ENCODE measurements at places on chromosomes 11 and 22.

DNA sequence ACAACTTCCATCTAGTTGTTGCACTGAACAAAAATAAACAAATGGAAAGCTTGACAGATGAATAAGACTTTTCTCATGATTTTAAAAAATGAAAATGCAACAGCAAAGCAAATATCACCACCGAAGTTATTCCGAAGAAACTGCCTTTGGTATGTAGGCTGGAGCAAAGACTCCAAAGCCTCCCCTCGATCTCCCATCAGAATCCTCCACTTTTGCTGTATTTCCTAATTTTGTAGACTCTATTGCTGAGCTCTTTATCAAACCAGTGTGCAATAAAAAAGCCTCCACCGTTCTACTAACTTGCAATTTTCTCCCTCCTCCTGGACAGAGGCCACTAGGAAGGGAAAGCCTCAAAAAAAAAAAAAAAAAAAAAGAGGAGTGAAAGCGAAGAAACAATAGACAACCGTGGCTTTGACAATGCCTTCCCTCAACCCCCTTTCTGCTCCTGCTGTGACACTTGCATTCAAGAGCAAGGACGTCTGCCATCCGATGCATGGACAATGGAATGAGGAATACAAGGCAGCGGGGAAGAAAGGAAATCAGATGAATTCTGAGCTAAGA, 190.9 kb upstream of the BLID start:
- no peak for DNase-seq

GRCh38 chr11:83520849-83521248, 234.7 kb upstream of the CCDC90B start:
- no peak for DNase-seq

DNA sequence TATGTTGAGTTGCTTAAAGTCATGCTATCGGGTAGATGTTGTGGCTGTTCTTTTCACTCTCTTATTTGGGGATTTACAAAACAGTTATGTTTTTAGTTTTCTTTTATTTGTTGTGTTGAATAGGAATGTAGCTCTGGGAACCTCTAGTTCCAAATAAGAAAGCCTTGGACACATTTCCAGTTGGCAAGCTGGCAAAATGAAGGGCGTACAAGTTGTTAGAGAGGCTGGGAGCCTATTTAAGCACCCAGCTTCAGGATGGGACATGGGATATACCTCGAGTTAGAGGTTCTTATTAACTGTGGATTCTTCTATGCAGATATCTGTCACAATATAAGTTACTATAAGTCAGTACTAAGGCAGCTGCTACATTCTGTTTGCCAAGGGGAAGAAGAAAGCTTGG, 22.8 kb downstream of the PPARA start:
- no peak for DNase-seq

DNA sequence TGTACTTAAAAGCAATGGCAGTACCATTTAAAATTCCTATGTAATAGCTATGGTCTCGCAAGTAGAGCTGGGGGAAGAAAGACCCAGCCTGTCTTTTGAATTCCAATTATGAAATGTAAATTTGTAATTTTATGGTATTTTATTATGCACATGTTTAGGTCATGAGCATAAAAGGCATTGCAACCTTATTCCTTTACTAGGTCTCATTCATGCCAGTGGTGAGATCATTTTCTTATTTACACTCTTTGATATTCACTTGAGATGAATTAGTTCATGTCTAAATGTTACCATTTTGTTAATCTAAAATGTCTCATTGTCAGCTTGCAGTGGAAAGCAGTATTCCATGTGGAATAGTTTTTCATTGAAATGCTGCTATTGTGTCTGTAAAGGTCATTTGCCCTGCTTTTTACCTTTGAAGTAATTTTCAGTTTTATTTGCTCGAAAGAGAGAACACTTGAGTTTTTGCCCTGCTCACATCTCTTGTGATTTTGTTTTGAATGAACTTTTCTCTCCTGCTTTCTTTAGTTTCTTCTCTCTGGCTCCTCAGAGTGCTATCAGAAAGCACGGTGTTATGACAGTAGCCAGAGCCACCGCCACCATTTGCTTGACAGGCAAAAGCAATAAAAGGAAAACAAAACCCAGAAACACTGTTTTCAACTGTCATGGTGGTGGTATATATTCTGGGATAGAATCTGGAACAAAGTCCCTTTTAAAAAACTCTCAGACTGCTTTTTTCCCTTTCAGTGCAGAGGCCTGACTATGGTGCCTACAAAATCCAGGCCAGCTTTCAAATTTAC, 37.2 kb upstream of the RAG2 start:
- DNase-seq: no peak

DNA sequence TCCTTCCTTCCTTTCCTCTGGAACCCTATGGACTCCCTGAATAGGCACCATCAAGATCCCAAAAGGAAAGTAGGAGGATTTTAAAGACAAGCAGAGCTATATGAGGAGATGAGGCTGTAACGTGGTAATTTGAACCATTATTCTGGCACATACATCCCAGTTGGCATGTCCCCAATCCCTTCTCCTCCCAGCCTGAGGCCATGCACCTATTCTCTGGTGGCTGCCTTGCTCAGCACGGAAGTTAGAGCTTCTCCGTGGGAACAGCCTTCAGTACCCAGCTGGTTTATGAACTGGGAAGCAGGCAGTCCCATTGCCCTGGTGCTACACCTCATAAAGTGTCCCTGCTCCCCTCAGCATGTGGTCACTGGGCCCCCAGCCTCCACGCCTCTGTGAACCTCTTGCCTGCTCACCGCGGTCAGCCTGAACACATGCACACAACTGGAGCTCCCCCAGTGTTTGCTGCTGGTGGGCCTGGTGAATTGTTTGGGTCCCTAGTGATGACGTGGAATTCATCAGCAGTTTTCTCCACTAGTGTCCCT, 139.9 kb upstream of the PLET1 start:
- no peak for DNase-seq

- DNase-seq: no peak
Observed at GRCh38 chr11:123166071-123166559, 28.9 kb downstream of the CLMP start.

DNA sequence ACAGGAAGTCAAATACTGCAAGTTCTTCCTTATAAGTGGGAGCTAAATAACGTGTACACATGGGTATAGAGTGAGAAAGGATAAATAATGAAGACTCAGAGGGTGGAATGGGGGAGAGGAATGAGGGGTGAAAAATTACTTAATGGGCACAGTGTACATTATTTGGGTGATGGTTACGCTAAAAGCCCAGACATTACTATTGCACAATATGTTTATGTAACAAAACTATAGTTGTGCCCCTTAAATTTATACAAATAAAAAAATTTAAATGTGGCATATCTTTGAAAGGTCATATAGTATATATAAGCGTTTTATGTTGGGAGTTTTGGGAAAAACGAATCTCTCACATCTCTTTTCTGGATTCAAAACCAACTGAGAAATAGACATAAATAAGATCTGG, 96.1 kb downstream of the KIF18A start:
- no peak for DNase-seq
